ENCODE measurements at places on chromosomes 7 and 10. TPM values are rescaled to one million over a fixed set of nuclear protein-coding genes. Genes with fewer than 3 reads are reported as not detected.
A peak's percentile ranks its signal among the peaks of the same experiment; 100 is the strongest.

DNA sequence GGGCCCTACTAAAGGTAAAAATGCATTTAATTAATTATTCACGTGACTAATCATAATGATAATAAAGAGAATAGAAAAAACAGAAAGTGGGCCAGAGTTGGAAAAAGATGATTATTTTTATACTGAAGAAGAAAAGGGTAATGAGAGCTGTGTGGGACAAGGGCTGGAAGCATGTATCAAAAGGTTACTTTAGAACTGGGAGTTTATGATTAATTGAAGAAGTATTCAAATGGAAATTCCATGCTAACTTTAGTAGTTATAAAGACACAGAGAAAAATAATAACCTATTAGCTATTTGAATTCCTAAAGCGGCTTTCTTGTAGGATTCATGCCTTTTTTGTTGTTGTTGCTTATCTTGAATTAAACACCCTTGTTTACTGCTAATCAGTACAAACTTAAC lies 49.9 kb downstream of the MKX start:
- H3K36me3 ChIP-seq: no peaks in the 10 kb centered on the region
- no peak overlapping the region for H3K4me3 ChIP-seq
- no peak for DNase-seq
- no peak overlapping the region for H3K27ac ChIP-seq
- no peaks in the 10 kb centered on the region for H3K4me1 ChIP-seq
- H3K27me3 ChIP-seq: no peaks in the 10 kb centered on the region

GRCh38 chr7:22896917-22897316 lies 74.3 kb upstream of the TOMM7 start:
- peaks cover 6% of the 10 kb centered on the region for H3K4me1 ChIP-seq
- H3K4me3 ChIP-seq: no peak overlapping the region
- DNase-seq: peak; percentile 32
- no peak overlapping the region for H3K27ac ChIP-seq

GRCh38 chr10:114100848-114101741 lies 57.4 kb downstream of the ADRB1 start:
- peaks cover 31% of the 10 kb centered on the region for H3K4me1 ChIP-seq
- peaks cover 26% of the 10 kb centered on the region for H3K27me3 ChIP-seq
- DNase-seq: peak; percentile 21
- peak overlapping the region; percentile 59 for H3K4me3 ChIP-seq
- no peaks in the 10 kb centered on the region for H3K36me3 ChIP-seq

Gene ANKRD61
- total RNA-seq: 0.33 TPM

- no peak for DNase-seq
- peaks cover 33% of the 10 kb centered on the region for H3K4me1 ChIP-seq
- H3K27ac ChIP-seq: no peak overlapping the region
Observed at GRCh38 chr7:28332046-28332445, 80.3 kb upstream of the CREB5 start.

Gene SFTPA1
- total RNA-seq: not detected

Gene CNPY1
- not detected for total RNA-seq

Gene CDH23
- total RNA-seq: 2.6 TPM

Measured in activated CD4-positive, alpha-beta memory T cell treated with anti-CD3 and anti-CD28 coated beads for 36 hours (primary cell).